ENCODE measurements at places on chromosomes 2 and 18.

- DNase-seq: no peak
These were observed 56.7 kb downstream of the COL4A3 start for GRCh38 chr2:227221120-227221519.

- DNase-seq: no peak
These were observed 15.3 kb downstream of the KYNU start for GRCh38 chr2:142892715-142893114.

DNA sequence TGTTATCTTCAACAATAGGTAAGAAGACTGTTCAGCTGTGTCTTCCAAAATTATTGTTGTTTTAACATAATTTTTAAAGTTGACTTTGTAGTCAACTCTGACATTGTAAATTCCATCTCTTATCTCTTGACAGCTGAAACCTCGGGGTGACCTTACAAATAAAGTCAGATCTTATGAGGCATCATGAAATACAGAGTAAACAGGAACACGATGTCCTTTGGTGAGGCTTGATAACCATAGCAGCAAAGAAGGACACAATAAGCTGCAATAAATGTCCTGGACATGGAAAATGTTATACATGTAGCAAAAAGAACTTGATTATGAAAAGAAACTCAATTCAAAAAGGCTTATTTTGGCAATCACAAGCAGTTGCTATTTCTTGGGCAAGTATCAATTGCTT, 618.9 kb upstream of the SLC39A10 start:
- no peak for DNase-seq

GRCh38 chr2:235384624-235385023, 109.2 kb upstream of the AGAP1 start:
- no peak for DNase-seq

- no peak for DNase-seq
These were observed 1337.2 kb upstream of the NRXN1 start for GRCh38 chr2:52369178-52369577.

DNA sequence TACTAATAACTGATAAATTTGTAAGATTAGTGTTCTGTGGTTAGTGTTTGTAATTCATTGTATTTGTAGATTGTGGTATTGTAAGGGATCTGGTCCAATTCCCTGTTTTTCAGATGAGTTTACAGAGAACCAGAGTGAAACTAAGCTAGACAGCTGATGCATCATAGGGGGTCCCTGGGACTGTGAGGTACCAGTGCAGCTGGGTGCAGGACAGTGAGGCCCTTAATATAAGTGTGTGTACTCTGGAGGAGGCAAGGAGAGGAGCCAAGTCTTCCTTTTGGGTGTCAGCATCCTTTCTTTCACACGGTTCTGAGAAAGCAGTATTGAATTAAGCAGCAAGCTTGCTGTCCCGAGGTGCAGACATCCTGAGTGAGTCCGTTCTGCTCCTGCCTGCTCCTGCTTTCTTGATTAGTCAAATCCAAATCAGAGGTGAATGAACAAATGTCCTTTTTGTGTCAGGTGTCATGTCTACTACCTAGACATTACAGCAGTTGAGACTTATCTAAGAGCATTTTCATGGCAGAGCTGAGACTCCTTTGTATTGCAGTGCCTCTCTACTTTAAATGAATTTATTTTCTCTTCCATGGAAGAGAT, 194.9 kb downstream of the MCFD2 start:
- no peak for DNase-seq

GRCh38 chr2:238972146-238972445, 124.2 kb downstream of the TWIST2 start:
- no peak for DNase-seq

Measured in NCI-H1694 treated with DMSO at 0.1 percent for 48 hours (cell line).